ENCODE measurements at places on chromosomes 2 and 18.

DNA sequence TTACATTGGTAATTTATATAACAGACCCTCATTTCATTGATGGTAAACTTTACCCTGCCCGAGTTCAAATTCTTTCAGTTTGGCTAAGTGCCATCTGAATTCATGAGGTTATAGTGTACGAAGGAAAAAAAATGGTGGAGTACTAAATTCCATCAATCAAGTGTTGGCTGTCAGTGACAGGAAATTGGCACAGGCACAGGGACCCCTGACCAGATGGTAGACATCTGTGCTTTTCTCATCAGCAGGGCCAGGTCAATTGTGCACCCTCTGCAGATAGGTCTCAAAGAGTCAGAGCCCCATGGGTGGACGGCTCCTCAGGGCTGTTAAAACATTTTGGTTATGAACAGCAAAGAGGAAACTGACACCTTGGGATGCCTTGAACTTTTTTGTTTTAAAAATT lies 439.2 kb downstream of the SETBP1 start:
- DNase-seq = no peak

- DNase-seq = no peak
These were observed 8.1 kb upstream of the TYMS start for GRCh38 chr18:649341-649740.

DNA sequence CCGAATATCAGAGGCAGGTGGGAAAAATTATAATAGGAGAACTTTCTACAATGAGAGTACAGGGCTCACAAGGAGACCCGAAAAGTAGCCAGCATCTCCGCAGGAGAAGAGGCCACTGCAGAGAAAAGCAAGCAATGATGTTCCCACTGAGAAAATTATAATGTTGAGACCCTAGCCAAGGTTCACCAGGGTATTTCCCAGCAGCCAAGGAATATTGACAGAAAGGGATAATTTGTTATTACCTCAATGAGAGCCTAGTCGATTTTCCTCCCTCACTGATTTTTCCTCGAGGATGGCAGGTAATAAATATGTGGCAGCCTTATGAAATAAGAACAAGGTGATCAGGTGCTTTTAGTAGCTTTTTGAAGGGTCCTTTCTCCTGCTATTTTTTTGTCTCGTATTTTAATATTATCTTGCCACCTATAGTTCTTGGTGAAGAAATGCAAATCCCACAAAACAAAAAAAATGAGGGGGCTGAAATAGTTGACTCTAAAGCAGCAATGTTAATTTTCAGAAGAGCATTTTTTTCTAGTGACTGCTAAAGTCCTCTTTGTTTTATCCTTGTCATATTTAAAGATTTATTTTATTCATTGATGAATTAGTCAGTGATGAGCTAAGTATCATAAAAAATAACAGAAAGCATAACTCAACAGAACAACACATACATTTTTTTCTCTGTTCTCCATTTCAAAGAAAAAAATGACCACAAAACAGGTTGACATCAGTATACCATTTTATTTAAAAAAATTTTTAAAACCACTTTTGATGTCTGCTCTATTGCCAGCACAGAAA lies 215.4 kb downstream of the KCNE4 start:
- DNase-seq = no peak

GRCh38 chr2:219523031-219523671 lies 8.9 kb downstream of the ASIC4 start:
- no peak for DNase-seq

- no peak for DNase-seq
These were observed 230.7 kb upstream of the PXDN start for GRCh38 chr2:1975060-1975459.

GRCh38 chr2:63796366-63796765 lies 45.3 kb upstream of the UGP2 start:
- DNase-seq = no peak

GRCh38 chr2:238653431-238654109 lies 194.3 kb upstream of the TWIST2 start:
- no peak for DNase-seq

DNA sequence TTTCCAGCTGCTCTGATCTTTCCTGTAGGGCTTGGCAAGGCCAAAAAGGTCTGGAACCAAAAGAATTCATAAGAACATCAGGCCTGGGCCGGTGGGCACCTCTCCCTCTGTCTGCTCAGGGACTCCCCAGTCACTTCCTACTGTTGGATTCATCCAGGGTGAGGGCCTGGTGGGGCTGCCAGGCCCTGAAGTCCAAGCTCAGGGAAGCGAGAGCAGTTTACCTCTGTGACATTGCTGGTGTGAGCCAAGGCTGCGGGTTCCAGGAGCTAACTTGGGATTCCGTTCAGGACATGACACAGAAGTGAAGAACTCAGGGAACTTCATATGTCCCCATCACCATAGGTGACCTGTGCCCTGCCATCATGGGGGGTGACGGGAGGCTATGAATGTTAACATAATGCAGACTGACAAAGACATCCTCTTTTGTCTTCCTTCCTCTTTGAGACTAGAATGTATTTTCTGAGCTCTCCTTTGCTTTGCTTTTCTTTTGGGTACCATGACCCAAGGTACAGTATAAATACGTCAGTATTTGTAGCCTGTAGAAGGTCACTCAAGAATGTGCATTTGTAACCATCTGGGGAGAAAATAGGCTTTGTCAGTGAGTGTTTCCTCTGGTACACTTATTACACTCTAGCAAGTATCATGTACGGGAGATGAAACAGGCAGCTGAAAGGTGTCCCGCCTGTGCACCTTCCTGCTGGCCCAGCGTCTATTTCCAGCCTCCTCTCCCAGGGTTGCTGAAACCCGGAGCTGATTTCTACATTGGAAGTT lies 130.5 kb upstream of the SLC1A4 start:
- DNase-seq = no peak

- DNase-seq = no peak
These were observed 76.9 kb upstream of the RIT2 start for GRCh38 chr18:43192408-43192807.

DNA sequence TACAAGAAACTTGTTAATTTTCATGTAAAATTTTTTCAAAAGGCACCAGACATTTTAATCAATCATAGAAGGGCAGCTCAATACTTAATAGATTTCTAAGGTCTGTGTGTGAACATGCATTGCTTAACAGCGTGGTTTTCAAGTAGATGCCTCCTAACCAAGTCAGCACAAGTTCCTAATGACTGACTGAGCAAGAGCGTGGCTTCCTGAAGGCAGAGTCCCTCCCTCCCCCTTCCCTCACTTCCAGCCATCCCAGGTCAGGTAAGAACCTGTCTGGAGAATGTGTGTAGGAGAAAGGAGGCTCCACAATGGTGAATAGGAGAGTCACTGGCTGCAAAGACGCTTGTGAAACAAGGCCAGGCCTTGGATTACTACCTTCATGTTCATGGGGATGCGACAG lies 33.5 kb upstream of the DAPL1 start:
- DNase-seq = no peak

DNA sequence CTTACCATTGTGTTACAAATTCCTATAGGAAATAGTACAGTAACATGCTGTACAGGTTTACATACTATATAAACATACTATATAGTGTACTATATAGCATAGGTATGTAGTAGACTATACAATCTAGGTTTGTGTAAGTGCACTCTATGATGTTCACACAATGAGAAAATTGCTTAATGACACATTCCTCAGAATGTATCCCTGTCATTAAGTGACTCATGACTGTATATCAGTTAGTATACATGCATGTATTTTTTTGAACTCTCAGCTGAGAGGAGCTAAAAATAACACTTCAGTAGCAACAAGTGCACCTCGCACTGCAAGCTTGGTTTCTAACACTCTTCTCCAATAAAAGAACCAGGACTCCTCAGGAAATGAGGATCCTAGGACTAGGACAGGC lies 19.5 kb upstream of the ASXL3 start:
- no peak for DNase-seq

GRCh38 chr2:96622544-96622943 lies 15.6 kb downstream of the KANSL3 start:
- DNase-seq = no peak

- DNase-seq = no peak
These were observed 6.8 kb upstream of the TLK1 start for GRCh38 chr2:171167352-171167997.

DNA sequence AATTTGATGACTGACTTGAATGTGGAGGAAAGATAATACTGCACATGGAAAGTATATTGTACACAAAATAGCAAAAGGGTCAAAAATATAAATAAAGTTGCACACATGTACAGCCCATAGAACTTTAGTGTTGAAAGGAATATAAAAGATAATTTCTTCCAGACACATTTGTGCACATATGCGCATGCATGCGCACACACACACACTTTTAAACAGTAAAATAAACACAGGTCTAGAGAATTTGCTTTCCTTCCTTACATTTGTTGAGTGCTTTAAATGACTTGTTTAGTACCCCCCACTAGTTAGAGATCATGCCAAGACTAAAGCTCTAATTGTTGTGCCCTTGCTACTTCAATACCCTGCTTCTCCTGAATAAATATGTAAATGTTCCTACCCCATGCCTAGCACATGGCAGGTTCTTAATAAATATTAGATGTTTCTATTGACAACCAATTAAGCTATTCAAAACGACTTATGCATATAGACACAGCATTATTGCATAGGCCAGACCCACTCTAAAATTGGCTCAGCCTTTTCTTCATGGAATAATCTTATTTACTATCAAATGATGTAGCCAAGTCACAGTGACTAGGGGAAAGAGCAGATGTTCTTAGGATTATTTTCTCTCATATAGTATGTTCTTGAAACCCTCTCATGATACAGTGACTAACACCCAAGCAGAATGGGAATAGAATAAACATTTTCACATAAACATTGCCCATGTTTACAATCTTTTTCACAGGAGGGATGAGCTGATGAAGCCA lies 165.5 kb upstream of the ACVR2A start:
- no peak for DNase-seq

- DNase-seq = no peak
These were observed 42.4 kb upstream of the SPAG16 start for GRCh38 chr2:213241817-213242216.

DNA sequence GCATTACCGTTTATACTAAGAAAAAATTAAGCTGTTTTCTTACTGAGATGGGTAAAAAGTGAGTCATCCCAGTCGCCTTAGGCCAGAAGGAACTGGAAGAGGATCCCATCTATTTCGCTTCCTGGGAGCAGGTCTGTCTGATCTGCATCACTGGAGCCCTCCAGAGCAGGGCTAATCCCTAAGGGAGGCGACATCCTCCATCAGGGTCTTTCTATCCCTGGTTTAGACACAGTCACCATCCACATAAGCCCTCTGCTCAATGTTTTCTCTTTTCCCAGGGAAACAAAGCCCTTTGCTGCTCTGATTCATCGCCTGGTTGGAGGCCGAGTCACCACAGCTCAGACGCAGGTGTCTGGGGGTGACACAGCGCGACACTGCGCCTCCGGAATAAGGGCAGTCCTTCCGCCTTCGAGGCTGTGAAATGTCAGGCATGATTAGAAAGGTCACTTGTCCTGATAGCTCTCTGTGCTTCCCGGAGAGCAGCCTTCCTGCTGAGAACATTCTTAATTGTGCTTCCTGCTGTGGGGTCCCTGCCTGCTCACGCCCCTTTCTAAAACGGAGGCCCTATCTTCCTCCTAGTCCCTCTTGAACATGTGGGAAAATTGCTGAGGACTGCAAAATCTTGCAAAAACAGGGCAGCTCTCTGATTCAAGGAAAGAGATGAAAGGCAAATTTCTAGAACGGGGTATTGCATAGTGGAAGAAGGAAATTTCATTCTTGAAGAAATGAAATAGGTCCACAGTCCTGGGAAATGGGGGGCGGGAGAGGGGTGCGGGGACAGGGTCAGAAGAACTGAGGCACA lies 56.3 kb downstream of the MARCHF4 start:
- DNase-seq = no peak

DNA sequence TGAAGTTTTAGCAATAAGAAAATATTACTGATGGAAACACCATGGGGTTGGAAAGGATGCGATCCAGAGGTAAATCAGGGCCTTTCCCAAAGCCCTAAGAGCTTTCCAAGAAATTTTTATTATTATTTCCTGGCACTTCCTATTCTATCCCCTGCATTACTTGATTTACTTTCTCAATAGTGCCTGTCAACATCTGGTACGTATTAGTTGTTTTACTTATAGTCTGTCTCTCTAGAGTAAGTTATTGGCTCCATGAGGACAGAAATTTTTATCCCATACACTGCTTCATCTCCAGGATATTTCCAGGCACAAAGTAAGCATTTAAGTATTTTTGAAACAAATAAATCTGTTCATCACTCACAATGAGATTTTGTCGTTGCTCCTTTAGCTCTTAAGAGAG lies 18.1 kb downstream of the PPP4R1 start:
- no peak for DNase-seq

All from GM06990 (cell line).